Cardiac muscle cell (in vitro differentiated cells and primary cell): ENCODE measurements at places on chromosomes 2 and 18.

- no peak for DNase-seq
These were observed 282.5 kb downstream of the SLC8A1 start for GRCh38 chr2:40169430-40169829.

DNA sequence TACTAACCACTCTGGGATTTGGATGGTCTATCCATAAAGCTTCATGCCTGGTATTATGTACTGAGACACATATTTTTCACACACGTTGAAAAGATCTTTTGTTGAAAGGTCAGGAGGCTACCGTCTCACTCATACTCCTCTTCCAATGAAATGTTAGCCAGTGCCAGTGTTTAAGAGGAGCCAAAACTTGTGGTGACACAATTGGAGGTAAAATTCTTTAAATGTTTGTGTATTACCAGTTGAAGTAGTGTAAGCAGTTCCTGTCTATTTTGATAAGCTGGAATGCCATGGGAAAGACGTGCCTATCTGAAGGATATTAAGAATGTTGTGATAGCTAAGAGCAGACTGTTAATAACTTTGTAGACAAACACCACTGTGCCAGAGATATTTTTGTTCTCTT is 32.1 kb downstream of the MARCHF7 start:
- DNase-seq: peak; percentile 66

DNA sequence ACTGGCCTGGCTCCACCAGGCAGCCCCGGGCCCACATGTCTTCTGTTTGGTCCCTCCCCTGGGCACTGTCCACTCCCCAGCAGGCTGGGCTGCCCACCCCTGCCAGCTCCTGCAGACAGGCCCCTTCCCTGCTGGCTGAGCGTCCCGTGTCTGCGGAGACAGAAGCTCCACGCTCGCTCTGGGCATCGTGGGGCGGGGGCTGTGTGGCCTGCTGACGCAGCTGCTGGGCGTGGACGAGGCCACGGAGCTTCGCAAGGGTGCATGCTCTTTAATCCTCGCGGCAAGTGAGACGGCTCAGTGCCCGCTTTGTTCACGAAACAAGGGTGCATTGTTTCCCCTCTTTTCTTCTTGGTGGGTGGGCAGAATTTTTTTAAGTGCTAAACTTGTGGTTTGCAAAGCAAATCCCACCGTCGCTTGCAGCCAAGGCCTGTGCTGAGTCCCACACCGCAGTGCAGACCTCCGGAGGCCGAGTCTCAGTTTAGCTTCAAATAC is 132.8 kb upstream of the CTDP1 start:
- no peak for DNase-seq

DNA sequence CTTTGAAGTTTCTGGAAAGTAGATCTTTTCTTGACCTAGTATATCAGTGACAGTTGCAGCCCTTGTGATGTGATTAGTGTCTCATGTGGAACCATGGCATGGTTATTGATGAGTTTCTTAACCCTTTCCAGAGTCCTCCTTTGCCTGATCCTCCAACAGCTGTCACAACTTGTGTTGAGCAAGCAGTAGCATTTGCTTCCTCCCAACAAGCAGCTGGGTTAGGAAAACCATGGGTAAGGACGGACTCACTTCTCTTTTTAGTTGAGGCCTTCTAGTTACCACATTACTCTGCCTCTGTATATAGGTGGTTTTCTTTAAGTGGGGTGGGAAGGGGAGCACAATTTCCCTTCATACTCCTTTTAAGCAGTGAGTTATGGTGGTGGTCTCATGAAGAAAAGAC is 96.3 kb downstream of the XRCC5 start:
- DNase-seq: no peak

GRCh38 chr2:198309673-198310280 is 505.4 kb downstream of the PLCL1 start:
- DNase-seq: peak; percentile 65

DNA sequence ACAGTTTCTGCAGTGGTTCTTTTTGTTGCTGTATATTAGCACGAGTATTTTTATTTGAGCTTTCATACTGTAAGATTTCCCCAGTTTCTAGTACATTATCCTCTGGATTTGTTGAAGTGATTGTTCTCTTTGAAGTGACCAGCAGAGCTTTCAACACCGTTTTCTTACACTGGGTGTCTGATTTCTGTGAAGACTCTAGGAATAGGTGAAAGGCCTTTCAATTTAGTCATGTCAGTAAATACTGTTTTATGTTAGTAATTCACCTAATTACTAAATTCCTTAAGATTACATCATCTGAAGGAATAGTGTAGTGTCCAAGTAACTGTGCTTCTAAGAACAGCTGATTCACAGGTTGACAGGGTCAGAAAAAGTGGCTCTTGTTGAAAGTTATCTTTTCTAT is 2.3 kb downstream of the PPM1B start:
- DNase-seq: no peak

DNA sequence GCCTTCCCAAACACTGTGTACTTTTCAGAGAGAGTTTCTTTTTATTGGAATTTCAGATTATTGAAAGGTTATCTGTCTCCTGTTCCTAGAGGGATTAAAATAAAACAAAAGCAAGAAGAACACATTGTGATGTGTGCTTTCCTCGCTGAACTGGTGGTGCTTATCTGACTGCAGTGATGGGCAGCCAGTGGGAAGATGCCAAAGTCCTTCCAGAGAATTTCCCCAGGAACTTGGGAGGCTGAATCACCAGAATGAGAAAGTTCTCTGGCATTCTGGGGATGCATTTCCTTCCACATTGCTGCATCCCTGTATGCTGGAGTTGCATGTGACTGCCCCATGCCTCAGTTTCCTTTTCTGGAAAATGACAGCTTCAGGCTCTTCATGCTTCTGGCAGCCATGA is 53.9 kb upstream of the SEC11C start:
- DNase-seq: no peak

- no peak for DNase-seq
These were observed 93.5 kb downstream of the FAM124B start for GRCh38 chr2:224308272-224308911.

DNA sequence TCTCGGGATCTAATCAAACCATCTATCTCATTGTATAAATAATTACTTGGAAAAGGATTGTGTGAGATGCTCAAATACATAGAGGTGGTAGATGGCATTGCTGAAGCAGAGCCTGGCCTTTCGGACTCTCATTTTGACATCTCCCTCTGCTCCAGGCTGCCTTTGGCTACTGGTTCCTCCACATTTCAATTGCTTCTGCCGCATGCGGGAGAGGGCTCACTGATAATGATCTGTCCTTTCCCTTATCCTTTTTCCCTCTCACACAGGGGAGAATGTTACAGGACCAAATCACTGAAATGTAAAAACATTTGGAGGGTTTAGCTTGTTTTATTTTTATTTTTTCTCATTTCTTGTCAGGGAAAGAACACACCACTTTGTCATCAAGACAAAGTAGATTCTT is 380.6 kb upstream of the UBE2E3 start:
- DNase-seq: no peak

GRCh38 chr2:153543635-153544071 is 65.1 kb upstream of the RPRM start:
- DNase-seq: no peak

DNA sequence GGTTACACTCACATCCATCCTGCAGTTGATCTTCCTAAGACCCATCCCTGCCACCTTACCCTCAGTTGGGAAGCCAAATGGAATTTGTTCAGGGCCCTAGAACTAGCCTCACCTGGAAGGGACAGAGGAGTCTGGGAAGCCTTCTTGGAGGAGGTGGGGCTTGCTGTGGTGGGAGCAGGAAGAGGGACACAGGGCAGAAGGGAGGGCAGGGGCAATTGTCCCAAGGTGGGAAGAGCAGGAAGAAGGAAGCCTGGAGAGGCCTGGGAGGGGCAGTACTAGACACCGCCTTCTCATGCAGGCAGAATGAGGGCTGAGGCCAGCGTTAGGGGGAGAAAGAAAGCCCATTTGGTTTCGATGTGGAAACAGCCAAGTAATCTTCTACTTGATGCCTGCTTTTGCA is 34.1 kb upstream of the ASPRV1 start:
- DNase-seq: no peak

- DNase-seq: peak; percentile 70
These were observed 348.6 kb downstream of the DLGAP1 start for GRCh38 chr18:4106407-4107033.

DNA sequence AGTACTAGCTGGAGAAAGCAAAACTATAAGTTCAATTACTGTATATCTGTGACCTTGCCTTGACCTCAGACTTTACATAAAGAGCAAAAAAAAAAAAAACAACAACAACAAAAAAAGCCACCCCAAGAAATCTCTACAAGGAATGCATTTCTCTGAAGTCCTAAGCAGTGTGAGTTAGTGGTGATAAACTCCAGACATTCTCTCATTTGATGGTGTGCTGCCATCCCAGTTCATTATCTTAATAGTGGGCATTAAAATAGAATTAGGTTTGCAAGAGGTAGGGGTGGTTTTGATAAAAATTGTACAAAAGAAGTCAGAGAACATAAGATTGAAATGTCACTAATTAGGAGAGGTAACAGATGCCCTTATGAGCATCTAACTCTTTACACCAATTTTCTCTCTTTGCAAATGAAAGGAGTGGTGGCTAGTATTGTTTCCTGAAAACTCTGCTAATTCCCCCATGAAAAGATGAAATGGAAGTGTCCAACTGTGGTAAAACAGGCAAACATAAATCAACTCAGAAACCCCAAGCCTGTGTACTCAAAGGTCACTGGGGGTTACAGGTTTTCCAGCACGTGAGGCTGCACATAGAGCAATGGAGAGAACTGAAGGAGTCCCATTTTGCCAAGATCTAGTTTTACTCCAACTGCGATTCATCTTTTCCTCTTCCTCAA is 131.9 kb downstream of the MEIS1 start:
- DNase-seq: no peak

DNA sequence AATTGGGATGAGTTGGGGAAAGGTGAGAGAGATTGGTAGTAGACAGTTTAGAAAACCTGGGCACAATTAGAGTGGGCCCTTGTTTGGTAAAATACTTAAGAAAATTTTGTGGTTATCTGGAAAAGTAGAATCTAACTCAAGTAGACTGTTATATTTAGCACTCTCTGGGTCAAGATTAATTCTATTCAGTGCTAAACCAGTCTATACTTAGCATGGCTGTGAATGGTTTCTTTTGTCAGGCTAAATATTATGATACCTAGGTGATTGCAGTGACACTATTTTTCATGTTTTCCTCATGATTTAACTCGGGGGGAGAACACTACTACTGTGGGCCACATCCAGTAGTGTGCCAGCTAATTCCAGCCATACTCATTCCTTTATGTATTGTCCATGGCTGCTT is 58.9 kb downstream of the KIAA1328 start:
- no peak for DNase-seq
